ENCODE measurements at places on chromosomes 6 and 20.

DNA sequence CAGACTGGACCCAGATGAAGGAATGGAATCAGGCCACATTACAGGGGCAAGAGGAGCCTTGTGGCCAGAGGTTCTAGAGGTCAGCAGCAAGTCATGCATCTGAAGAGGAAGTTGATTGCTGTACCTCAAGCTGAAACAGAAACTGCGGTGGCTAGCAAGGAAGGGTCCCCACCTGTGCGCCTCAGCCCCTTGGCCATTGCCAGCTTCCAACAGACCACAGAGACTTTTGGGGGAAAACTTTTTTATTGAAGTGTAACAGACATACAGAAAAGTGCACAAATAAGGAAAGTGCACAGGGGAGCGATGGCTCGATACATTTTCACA lies 26.8 kb upstream of the SLC9A8 start:
- no peak for DNase-seq

GRCh38 chr6:37029249-37029971 lies 24.0 kb downstream of the FGD2 start:
- peak; percentile 84 for DNase-seq

GRCh38 chr6:40176152-40176551 lies 241.9 kb upstream of the MOCS1 start:
- DNase-seq: no peak

- DNase-seq: no peak
Observed at GRCh38 chr6:43800746-43801494, 30.9 kb downstream of the VEGFA start.

DNA sequence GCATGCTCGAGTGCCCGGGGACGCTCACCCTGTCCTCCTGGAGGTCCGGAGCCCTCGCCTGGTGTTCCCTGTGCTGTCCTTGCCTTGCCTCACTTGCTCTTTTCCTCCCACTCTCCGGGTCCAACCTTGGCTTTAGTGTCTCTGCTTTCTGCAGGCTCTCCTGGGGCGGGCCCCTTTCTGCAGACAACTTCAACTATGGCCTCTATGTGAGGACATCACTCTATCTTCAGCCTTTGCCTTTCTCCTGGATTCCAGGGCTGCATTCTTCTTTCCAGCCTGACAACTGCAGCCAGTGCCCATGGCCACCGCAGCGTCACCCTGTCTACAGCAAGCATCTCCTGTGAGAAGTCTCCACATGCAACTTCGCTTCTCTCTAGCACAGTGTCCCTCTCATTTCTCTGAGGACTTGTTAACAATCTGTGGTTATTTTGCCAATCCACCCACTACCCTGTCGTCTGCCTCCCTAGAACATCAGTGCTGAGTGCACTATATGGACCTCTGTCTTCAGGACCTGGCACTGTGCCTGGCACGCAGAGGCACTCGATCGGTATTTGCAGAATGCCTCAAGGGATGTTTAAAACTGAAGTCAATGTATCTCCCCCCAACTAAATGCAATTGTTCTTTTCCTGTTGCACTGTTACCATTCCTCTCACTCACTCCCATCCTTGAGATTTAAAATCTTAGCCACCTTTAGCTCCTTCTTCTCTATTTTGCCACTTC lies 35.9 kb downstream of the FOXC1 start:
- DNase-seq: no peak

DNA sequence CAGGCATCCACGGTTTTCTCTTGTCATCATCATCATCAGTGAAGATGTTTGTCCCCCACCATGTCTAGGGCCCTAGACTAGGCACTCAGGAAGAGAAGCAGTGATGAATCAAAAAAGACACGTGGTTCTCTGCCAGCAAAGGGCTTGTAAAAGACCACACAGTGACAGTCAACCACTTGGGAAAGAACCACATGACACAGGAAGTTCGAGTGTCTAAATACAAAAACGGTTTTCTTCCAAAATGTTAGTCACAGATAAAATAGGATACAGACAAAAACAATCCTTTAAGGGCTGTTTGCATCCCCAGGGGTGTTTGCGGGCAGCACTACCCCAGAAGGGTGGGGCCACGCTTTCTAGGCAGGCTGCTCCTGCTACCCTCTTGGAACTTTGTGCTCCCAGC lies 356.8 kb upstream of the AGPAT4 start:
- no peak for DNase-seq

GRCh38 chr20:58458342-58459057 lies 56.7 kb downstream of the APCDD1L start:
- no peak for DNase-seq

All from HepG2 (cell line).